ENCODE measurements at places on chromosomes 6 and 20. TPM values are rescaled to one million over a fixed set of nuclear protein-coding genes. Genes with fewer than 3 reads are reported as not detected.
A peak's percentile ranks its signal among the peaks of the same experiment; 100 is the strongest.

The SEMG1 gene
- 0.42 TPM for total RNA-seq

The C20orf204 gene
- 0.29 TPM for total RNA-seq

DNA sequence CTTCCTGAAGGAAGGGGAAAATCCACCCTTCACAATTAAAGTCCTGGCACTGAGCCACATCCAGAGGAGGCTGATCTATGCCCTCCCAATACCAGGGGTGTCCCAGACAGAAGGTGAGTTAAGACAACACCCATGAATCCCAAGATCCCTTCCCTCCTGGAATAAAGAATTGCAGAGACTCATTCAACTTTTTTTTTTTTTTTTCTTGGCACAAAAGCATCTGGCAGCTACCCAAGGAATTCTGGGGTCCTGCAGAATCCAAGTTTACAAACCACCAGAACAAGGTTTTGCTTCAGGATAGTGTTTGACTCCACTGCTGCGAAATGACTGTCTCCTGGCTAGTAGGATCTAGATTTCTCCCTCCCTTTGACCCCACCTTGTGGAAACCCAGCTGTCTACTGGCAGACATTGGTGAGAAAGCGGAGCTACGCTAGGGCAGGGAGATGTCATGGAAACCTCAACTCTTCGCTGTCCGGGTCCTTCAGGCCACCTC, 37.4 kb downstream of the JAG1 start:
- H3K27me3 ChIP-seq: no peaks in the 10 kb centered on the region
- H3K4me3 ChIP-seq: no peak overlapping the region
- DNase-seq: no peak
- peaks cover 19% of the 10 kb centered on the region for H3K36me3 ChIP-seq
- H3K4me1 ChIP-seq: peaks cover 8% of the 10 kb centered on the region

- H3K4me3 ChIP-seq: no peak overlapping the region
- no peak overlapping the region for H3K27ac ChIP-seq
- DNase-seq: no peak
- no peaks in the 10 kb centered on the region for H3K36me3 ChIP-seq
Observed at GRCh38 chr6:9121549-9121948, 686.2 kb upstream of the SLC35B3 start.

GRCh38 chr6:157424491-157425020, 43.6 kb downstream of the ZDHHC14 start:
- no peak for DNase-seq
- no peak overlapping the region for H3K4me3 ChIP-seq
- no peaks in the 10 kb centered on the region for H3K27me3 ChIP-seq
- H3K36me3 ChIP-seq: no peaks in the 10 kb centered on the region

DNA sequence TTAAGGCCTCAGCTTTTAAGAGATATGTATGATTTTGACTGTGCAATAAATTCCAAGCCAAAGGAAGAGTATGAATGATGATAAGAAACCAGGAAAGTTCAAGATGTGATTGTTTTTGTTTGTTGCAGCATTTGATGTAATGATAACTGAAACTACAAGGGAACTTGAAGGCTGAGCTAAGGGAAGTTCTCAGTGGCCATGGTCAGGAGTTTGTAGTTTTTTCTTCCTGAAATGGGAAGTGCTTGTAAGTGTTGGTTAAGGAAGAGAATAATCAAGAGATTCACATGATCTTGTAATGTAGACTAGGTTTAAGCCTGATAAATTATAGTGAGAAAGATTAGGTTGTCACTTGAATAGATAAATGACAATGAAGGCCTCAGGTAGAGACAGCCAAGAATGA, 53.4 kb downstream of the PTCHD4 start:
- no peak overlapping the region for H3K27ac ChIP-seq
- H3K4me1 ChIP-seq: no peaks in the 10 kb centered on the region
- no peak overlapping the region for H3K4me3 ChIP-seq
- no peaks in the 10 kb centered on the region for H3K27me3 ChIP-seq
- DNase-seq: no peak
- no peaks in the 10 kb centered on the region for H3K36me3 ChIP-seq

- H3K36me3 ChIP-seq: no peaks in the 10 kb centered on the region
- no peaks in the 10 kb centered on the region for H3K27me3 ChIP-seq
- no peak overlapping the region for H3K4me3 ChIP-seq
- no peak overlapping the region for H3K27ac ChIP-seq
- no peak for DNase-seq
Observed at GRCh38 chr20:1724901-1725300, 67.3 kb upstream of the SIRPG start.

DNA sequence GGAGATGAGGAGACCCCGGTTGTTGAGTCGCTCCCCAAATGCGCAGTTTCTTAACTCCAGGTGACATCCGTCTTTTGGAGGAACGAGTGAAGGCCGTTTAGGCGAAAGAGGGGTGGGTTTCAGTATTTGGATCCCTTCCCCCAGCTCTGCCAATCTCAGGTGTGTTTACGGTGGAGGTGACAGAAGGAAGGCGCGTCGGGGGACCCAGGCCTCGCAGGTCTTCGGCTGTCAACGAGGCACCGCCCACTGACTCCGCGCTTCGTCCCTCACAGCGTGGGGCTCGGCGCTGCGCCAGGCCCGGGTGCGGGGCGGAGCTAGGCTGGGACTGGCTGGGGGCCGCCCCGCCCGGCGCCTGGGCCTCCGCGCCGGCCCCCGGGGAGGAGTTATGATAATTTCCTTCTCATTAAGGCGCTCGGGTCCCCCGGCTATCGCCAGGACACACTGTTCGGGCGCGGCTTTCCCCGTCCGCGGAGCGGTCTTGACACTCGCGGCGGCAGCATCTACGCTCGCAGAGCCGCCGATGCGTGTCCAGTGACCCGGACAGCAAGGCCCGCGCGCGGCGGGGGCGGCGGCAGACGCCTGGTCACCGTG, at the start of gene TFAP2C:
Gene TFAP2C (plus strand): TSS at position 434 of the 591 bp plus-strand sequence. CDS start 239 bp downstream, outside the sequence.
- peak; percentile 86 for DNase-seq
- H3K4me1 ChIP-seq: peaks cover 10% of the 10 kb centered on the region
- no peak within 1 kb of the TSS for H3K27ac ChIP-seq
- no peaks in the 10 kb centered on the region for H3K36me3 ChIP-seq
- H3K4me3 ChIP-seq: peak within 1 kb of the TSS; percentile 46

DNA sequence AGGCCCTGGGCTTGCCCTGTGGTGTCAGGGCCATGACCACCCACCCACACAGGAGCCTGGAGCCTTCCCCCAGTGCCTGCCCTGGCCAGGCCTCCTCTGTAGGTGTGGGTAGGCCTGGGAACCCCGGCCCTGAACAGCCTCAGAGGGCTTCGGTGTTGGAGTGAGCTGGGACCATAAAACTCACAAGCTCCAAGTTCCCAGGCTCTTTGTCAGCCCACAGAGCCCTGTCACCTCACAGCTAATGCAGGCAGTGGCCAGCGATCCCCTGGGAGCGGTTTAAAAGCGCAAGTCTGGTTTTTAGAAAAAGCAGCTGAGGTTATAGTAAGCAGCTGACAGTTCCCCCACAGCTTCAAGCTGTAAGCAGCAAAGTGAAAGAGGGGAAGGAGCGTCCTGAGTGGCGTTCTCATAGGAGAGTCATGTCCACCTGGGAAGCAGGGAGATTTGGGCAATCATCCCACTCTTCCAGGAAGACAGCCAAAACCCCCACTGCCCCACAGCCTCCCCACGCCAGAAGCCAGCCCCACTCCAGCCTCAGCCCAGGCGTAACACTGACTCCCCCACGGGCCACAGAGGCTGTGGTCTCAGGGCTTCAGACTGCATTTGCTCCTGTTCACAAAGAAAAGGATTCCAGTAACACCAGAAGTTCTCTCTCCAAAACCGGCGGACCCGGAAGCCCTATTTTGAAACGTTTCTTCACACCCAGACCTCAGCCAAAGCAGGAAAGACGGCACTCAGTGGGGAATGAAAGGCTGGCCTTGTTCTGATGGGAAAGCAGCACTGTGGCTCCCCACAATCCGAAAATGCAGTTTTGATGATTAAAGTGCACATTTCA, 34.3 kb upstream of the FOXC1 start:
- no peaks in the 10 kb centered on the region for H3K36me3 ChIP-seq
- no peaks in the 10 kb centered on the region for H3K27me3 ChIP-seq
- no peaks in the 10 kb centered on the region for H3K4me1 ChIP-seq
- no peak overlapping the region for H3K4me3 ChIP-seq
- no peak for DNase-seq
- H3K27ac ChIP-seq: no peak overlapping the region

- no peak overlapping the region for H3K27ac ChIP-seq
- no peaks in the 10 kb centered on the region for H3K4me1 ChIP-seq
- no peak for DNase-seq
- no peaks in the 10 kb centered on the region for H3K36me3 ChIP-seq
- no peaks in the 10 kb centered on the region for H3K27me3 ChIP-seq
Observed at GRCh38 chr20:16701296-16701695, 28.5 kb upstream of the SNRPB2 start.

- no peaks in the 10 kb centered on the region for H3K4me1 ChIP-seq
- no peak overlapping the region for H3K4me3 ChIP-seq
- DNase-seq: no peak
- no peak overlapping the region for H3K27ac ChIP-seq
- H3K27me3 ChIP-seq: no peaks in the 10 kb centered on the region
- H3K36me3 ChIP-seq: no peaks in the 10 kb centered on the region
Observed at GRCh38 chr6:24255676-24256075, 102.2 kb downstream of the DCDC2 start.

GRCh38 chr20:45044084-45044573, 56.8 kb downstream of the KCNS1 start:
- H3K4me3 ChIP-seq: no peak overlapping the region
- no peaks in the 10 kb centered on the region for H3K27me3 ChIP-seq
- no peaks in the 10 kb centered on the region for H3K36me3 ChIP-seq
- no peaks in the 10 kb centered on the region for H3K4me1 ChIP-seq
- H3K27ac ChIP-seq: no peak overlapping the region

DNA sequence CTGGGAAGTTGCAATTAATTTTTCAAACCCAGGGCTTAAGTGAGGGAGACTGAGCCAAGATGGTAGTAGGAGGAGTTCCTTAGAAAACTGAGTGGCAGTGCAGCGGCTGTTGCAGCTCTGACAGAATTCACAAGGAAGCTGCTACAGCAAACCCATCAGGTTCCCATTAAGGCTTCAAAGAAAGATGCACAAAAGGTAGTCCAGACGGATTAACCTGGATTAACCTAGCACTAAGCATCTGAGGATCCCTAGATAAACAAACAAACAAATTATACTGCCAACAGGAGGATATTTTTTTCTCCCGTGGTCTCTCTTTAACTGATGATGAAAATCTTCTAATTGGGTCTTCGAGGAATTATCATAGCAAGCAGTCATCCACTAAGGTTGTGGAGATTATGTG, 5.2 kb downstream of the TENT5A start:
- no peaks in the 10 kb centered on the region for H3K4me1 ChIP-seq
- no peaks in the 10 kb centered on the region for H3K36me3 ChIP-seq
- H3K27me3 ChIP-seq: no peaks in the 10 kb centered on the region
- no peak overlapping the region for H3K27ac ChIP-seq
- H3K4me3 ChIP-seq: no peak overlapping the region

- DNase-seq: no peak
- no peak overlapping the region for H3K27ac ChIP-seq
- H3K36me3 ChIP-seq: no peaks in the 10 kb centered on the region
- no peak overlapping the region for H3K4me3 ChIP-seq
- H3K4me1 ChIP-seq: no peaks in the 10 kb centered on the region
Observed at GRCh38 chr6:72406517-72406916, 215.3 kb upstream of the KCNQ5 start.

DNA sequence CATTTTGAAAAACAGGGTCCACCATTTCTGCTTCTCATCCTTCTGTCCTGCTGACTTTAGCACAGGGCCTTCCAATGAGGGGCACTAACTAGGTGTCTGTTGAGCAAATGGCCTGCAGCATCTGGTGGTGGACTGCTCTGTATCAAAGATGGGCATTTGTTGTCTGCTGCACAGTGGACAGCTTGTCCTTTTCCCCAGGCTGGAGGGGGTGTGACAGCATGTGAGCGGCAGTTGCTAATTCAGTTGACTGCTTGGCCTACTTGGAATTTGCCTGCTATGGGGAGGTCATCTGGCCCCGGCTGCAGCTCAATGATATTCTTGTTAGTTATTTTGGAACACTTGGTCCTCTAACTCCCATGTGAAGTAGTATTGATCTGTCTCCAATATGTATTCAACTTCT, 93.7 kb downstream of the SH3BGRL2 start:
- H3K4me3 ChIP-seq: no peak overlapping the region
- no peak overlapping the region for H3K27ac ChIP-seq
- DNase-seq: no peak

GRCh38 chr20:913306-913849, 2.8 kb downstream of the ANGPT4 start:
- no peak overlapping the region for H3K4me3 ChIP-seq
- DNase-seq: no peak
- H3K4me1 ChIP-seq: no peaks in the 10 kb centered on the region
- H3K27me3 ChIP-seq: no peaks in the 10 kb centered on the region

DNA sequence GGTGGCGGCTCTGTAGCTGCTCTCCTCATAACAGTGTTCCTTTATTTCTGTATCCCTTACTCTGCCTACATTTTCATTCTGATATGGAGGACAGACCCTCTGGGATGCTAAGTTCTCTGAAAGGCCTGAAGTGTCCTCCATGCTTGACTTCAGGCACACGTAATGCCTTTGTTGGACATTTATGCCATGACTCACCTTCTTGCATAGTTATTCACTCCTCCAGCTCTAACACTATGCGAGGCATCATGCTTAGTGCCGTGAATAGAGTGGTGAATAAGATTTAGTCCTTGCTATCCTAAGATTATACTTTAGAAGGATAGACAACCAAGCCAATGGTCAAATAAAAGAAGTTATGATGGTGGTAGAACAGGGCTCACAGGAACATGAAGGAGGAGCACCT, 760.9 kb upstream of the FLRT3 start:
- no peak overlapping the region for H3K27ac ChIP-seq
- no peak for DNase-seq
- H3K4me1 ChIP-seq: no peaks in the 10 kb centered on the region
- H3K4me3 ChIP-seq: no peak overlapping the region
- no peaks in the 10 kb centered on the region for H3K27me3 ChIP-seq

DNA sequence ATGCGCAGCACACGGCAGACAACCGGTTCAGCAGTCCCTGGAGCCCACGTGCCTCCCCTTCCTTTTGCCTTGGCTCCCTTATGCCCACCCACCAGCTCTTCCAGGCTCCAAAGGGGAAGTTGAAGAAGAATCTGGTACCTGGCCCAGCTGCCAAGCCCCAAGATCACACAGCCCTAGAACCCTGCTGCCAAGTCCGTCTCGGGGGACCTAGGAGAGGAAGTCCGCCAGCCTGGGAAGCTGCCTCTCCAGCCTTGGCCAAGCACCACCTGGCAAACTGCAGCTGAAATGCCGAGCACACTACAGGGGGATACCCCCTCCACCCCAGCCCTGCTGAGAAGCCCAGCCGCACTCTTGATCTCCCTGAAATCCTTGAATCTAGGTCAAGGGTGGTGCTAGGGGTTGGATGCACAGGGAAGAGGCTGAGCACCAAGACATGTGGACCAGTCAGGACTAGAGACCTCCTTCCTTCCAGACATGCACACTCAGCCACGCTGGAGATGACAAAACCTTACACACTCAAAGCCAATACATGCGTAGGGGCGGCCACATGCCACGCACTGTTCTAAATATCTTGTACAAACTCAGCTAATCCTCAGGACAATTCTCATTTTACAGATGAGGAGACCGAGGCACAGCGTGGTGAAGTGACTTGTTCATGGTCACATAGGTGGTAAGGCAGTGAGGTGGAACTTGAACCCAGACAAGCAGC, 124.1 kb downstream of the PREX1 start:
- no peaks in the 10 kb centered on the region for H3K27me3 ChIP-seq
- no peak overlapping the region for H3K27ac ChIP-seq
- no peak for DNase-seq
- no peaks in the 10 kb centered on the region for H3K4me1 ChIP-seq
